NCI-H187 treated with DMSO at 0.1 percent for 48 hours (cell line): ENCODE measurements at places on chromosomes 13 and 19.

DNA sequence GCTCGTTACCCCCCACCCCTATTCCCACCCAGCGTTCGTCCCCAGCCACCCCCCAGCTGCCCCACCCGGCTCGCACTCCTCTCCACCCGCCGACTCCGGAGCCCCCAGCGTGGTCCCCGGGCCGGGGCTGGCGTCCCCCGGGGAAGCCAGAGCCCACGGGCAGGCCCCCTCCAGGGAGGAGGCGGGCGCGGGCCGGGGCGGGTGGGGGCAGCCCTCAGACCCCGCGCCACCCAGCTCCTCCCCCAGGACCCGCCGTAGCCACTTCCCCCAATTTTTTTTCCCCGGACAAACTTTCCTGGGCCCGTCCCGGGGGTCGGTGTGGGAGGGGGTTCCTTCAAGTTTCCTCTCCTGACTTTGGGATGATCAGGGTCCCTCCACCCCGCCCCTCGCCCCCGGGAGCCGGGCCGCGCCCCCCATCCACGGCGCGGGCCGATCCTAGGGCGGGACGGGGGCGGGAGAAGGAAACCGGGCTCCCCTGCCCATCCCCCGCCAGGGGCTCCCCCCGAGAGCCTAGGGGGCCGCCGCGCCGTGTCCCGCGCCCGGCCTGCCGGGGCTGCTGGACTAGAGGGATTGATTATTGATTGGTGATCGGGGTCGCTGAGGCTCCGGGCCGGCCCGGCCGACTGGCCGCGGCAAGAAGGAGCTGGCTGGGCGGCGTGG lies 927 bp upstream of the TSHZ3 start:
- no peak for DNase-seq

GRCh38 chr13:20134732-20135131 lies 26.1 kb downstream of the GJA3 start:
- DNase-seq, result no peak

GRCh38 chr13:25378528-25378927 lies 6.8 kb downstream of the ATP8A2 start:
- DNase-seq, result no peak

- DNase-seq, result no peak
Measured at GRCh38 chr13:95411428-95412040, 110.3 kb upstream of the ABCC4 start.

GRCh38 chr13:75579529-75579928 lies 29.9 kb downstream of the UCHL3 start:
- no peak for DNase-seq

- no peak for DNase-seq
Measured at GRCh38 chr19:33424181-33424580, 50.7 kb downstream of the CEBPG start.

DNA sequence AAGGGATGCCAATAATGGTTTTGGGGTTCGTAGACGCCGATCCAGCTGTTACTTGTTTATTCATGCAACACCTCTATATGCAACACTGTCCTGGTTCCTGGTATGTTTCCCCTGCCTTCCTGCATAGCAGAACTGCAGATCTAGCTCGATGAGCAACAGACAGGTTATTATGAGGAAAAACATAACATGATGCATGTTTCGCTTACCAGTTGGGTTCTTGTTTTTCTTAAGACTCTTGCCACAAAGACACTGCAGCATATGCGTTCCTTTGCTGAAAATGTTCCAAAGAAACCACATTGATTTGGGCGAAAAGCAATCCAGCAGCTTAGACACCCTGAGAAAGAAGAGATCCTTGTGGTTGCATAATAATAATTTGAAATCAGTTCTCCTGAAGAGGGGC lies 583 bp downstream of the FGF14 start:
- no peak for DNase-seq

DNA sequence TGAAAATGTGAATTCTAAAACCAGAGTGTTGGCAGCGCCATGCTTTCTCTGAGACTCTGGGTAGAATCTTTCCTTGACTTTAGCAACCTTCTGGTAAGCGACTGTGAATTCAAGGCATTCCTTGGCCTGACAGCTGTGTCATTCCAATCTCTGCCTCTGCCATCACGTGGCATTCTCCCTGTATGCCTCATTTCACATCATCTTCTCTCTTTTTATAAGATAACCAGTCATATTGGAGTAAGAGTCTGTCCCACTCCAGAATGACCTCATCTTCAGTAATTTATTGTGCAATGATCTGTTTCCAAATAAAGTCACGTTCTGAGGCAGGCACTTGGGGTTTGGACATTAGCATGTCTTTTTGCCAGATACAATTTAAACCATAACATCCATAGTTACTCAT lies 103.4 kb upstream of the POSTN start:
- no peak for DNase-seq

- DNase-seq, result no peak
Measured at GRCh38 chr19:31880283-31880682, 465.1 kb upstream of the ZNF507 start.

GRCh38 chr19:48372904-48373303 lies 8.7 kb downstream of the SYNGR4 start:
- peak; percentile 91 for DNase-seq

DNA sequence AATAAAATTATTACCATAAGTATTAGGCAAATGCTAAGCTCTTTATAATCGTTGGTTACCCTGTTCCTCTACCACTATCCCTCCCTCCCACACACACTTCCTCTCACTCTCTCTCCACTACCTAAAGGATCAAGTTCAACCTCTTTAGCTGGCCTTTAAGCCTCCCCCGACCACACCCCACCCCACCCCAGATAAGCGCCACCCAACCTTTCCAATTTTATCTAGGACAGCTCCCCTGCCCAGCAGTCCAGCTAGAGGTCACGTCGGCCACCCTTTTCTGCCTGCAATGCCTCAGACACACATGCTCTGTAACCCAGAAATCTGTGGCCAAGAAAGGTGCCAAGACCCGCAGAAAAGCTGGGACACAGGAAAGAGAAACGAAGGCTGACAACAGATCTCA lies 1.1 kb downstream of the LYPD4 start:
- no peak for DNase-seq

DNA sequence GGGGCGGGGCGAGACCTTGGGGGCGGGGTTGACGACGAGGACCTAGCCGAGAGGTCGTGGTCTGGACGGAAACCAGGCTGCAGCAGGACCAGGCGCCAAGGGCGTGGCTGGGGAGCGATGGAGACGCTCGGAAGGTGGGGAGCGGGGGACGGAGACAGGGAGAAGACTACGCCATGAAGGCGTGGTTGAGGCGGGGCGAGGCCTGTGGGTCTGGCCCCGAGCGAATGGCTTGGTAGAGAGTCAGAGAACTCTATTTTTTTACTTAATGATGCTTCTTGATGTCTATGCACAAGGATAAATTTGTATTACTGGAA lies 674 bp upstream of the FBXL12 start:
- DNase-seq, result peak; percentile 80

DNA sequence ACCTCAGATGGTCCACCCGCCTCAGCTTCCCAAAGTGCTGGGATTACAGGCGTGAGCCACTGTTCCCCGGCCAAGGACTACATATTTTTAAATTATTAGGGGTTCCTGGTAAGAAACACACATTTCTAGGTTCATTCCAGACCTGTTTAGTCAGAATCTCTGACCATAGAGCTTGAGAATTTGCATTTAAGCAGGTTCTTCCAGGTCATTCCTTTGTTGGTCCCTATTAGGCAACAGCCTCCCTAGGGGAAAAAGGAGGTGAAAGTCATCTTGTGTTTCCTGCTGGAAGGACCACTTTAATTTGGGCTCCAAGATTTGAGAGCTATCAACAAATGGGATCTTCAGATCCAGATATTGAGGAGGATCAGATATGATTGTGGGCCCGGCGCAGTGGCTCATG lies 16.3 kb downstream of the S1PR2 start:
- no peak for DNase-seq

- no peak for DNase-seq
Measured at GRCh38 chr19:12481781-12482508, 2.7 kb downstream of the ZNF709 start.

GRCh38 chr13:50682002-50682401 lies 161.5 kb downstream of the DLEU7 start:
- DNase-seq, result no peak

DNA sequence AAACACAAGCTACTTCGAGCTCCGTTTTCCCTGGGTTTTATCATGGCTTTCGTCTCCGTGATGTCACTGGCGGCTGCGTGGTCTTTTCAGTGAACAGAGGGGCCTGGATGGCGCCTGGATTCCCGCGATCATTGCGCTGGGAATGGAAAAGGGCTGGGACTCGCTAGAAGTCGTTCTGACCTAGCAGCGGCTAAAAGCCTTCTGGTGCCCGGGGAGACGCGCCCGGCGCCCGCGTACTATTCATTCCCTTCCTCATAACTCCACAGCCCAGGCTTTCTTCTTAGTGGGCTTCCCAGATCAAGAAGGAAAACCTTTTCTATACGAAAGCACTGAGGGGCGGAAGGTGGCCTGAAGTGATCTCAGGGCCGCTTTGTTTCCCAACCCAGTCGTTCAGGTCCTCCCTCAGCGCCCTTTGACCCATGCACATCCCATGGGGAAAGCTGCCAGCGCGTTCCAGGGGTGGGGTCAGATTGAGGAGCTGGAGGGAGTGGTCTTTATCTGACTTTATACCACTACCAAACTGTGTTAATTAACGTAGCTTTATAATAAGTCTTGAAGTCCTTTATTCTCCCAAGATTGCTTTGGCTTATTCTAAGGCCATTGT lies 96.6 kb downstream of the ELF1 start:
- DNase-seq, result no peak

- DNase-seq, result no peak
Measured at GRCh38 chr13:113098162-113098732, 7.3 kb upstream of the F7 start.
